Upper lobe of left lung (tissue), 6 donors: ENCODE measurements at places on chromosomes 12 and 14.

GRCh38 chr14:91866511-91867295 is 633 bp downstream of the TC2N start:
- no peak for DNase-seq

GRCh38 chr14:35406506-35407305 is 2.2 kb upstream of the NFKBIA start:
- no peak for DNase-seq

- DNase-seq = peak; percentile 73
Measured at GRCh38 chr14:22836301-22837113, at the start of gene MMP14. Gene MMP14, plus strand, starts transcription at chr14:22836585. Its CDS starts 233 bp downstream, at chr14:22836818.

GRCh38 chr12:40225337-40225983 is 663 bp downstream of the LRRK2 start:
- no peak for DNase-seq

DNA sequence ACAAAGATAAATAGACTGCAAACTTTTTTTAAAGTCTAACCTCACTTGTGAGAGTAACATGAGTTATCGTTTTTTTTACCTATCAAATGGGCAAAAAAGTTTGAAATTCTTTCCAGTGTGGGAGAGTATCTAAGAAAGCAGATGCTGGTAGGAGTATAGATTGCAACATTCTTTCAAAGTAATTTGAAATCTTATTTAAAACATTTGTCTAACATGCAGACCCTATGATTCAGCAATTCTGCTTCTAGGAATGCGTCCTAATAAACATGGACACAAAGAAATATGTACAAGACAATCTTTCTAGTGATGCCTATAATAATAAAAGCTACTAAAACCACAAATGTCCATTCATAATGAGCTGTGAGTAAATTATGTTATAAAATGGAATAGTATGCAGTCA is 110.4 kb upstream of the TMCC3 start:
- DNase-seq = no peak

DNA sequence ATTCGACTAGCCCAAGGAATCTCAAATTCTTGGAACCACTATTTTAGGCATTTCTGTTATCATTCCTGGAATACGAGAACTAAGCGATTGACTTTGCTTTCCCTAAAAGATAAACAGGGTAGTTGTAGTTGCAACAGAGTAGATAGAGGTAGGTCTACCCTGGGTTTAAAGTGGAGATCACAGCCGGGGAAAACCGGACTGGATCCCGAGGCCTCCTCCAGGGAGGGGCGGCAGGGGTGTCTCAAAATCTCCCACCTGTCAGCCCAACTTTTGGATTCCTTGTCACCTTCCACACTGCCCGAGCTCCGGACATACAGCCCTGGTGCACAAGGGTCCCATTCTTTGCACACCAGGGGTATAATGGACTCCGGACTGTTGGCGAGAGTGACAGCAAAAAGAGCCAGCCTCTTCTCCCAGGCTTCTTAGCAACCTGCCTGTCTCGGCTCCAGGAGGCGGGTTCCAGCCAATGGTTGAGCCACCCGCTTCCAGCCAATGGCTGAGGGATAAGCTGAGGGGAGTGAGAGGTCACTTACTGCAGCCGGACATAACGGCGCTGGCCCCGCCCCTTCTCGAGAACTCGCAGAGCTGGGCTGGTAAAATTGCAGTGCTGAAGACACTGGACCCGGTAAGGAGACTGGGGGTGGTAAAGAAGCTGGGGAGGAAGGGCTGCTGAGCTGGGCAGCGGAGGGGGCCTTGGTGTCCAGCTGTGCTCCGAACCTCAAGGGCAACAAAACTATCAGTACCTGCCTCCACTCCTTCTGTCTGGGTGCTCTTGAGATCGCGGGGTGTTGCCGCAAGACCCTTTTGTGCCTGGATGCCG is at the start of gene SUOX:
Gene SUOX (plus strand): TSS at position 562 of the 820 bp plus-strand sequence. CDS start 4,946 bp downstream, outside the sequence.
- peak; percentile 99 for DNase-seq

DNA sequence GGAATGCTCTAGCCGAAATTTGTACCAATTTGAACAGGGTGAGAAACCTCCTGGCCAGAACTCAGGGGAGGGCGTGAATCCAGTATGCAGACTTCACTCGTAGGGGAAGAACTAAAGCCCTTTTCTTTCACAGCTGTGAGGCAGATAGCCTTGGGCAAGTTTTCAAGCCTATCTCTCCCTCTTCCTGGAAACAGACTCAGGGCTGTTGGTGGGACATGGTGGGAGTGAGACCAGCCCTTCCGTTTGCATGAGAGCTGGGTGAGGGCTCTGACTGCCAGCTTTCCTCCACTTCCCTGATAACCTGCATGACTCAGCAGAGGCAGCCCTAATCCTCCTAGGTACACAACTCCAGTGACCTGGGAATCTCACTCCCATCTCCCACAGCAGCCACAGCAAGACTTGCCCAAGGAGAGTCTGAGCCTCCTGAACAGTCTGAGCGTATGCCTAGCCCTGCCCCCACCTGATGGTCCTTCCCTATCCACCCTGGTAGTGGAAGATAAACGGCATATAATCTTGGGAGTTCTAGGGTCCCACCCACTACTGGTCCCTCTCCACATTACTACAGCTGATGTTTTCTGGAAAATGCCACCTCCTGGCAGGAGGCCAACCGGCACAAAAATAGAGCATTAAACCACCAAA is 170.1 kb upstream of the AMIGO2 start:
- DNase-seq = no peak

GRCh38 chr14:77579065-77579464 is 37.4 kb downstream of the SPTLC2 start:
- no peak for DNase-seq

GRCh38 chr12:133130808-133131128 is 341 bp downstream of the ZNF10 start:
- DNase-seq = peak; percentile 23

GRCh38 chr12:130491421-130492357 is 154.0 kb downstream of the PIWIL1 start:
- no peak for DNase-seq

DNA sequence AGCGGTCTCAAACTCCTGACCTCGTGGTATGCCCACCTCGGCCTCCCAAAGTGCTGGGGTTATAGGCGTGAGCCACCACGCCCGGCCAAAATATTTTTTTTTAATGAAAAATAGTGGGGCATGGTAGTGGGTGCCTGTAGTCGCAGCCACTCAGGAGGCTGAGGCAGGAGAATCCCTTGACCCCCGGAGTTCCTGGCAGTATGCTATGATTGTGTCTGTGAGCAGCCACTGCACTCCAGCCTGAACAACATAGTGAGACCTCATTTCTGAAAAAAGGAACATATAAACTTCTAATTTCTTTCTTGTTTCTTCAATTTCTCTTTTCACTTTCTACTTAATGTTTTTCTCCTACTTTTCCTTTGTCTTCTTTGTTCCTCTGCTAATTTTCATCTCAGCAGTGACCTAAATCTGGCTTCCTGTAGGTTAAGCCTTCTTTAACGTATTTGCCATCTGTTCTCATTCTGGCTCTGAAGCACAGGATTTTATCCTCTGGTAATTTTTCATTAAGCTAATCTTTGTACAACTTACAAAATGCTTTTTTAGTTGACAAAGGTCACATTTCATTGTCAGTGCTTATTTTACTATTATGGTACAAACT is 4.5 kb upstream of the RPGRIP1 start:
- DNase-seq = no peak

DNA sequence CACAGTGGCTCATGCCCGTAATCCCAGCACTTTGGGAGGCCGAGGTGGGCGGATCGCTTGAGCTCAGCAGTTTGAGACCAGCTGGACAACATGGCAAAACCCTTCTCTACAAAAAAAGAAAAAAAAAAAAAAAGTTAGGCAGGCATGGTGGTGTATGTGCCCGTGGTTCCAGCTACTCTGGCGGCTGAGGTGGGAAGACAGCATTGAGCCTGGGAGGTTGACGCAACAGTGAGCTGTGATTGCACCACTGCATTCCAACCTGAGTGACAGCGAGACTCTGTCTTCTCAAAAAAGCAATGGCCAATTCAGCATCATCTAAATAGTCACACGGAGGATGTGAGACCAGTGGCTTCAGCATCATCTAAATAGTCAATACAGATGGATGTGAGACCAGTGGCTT is 10.4 kb upstream of the SAMD4A start:
- DNase-seq = no peak
